Stimulated activated CD4-positive, alpha-beta T cell treated with anti-CD3 and anti-CD28 coated beads, Interleukin-15, amount 100 ng/mL, for 48 hours (primary cell): ENCODE measurements at places on chromosomes 2 and 18.

DNA sequence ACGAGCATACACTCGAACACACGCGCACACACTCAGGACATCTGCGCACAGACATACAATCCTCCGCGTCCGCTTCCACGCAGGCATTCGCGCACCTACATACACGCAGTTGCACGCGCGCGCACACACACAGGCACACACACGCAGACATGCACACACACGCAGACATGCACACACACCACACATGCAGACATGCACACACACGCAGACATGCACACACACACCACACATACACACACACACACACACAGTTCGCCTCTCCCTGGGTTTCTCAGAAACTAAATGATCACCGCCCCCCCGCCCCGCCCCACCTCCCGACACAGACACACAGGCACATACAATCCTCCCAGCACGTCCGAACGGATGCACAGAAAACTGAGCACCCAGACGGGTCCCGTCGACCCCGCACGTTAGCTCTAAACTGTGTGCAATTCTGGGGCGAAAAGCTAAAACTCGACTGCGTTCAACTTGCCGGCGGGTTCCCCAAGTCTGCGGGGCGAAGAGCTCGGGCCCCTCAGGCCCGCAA, 1.0 kb downstream of the EPHA4 start:
- no peak for DNase-seq

- no peak for DNase-seq
Measured at GRCh38 chr18:37554399-37554787, 11.2 kb downstream of the CELF4 start.

- no peak for DNase-seq
Measured at GRCh38 chr2:88144914-88145497, 17.1 kb upstream of the FABP1 start.

GRCh38 chr2:108629417-108629816, 89.9 kb upstream of the RANBP2 start:
- no peak for DNase-seq

DNA sequence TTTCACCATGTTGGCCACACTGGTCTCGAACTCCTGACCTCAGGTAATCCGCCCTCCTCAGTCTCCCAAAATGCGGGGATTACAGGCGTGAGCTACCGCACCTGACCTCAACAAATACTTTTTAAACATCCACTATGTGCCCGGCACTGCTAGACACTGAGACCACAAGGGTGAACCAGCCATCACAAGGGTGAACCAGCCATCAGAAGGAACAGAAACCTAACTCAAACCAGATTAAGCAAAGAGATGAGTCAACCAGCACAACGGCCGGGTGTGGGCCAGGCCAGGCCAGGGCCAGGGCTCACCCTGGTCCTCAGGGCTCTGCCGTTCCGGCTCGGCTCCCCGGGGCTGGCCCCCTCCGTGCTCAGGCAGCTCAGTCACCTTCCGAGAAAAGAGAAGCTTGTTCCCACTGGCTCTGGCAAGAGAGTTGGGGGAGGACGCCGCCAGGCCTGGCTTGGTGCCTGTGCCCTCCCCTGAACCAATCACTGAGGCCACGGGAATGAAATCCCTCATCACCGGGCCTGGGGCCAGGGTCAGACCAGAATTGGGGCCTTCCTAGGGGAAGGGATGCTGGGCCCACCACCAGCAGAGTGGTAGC, 4.4 kb downstream of the TEX44 start:
- DNase-seq: no peak

DNA sequence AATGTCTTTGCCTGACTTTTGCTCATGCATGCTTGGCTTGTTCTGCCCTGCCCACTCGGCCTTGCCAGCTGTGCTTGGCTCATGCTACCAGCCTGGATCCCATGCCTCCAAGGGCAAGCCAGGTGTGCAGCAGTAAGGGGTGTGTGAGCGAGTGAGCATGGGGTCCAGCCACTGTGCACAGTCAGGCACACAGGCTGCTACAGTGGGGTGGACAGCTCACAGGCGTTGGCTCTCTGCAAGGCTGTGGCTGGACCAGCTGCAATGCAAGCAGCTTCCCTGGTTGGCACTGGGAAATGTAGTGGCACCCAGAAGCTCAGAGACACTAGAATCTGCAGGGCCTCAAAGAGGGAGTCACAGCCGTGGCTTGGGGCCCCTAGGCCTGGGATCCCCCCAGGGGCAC, 529.7 kb downstream of the DSC3 start:
- no peak for DNase-seq
